Naive thymus-derived CD8-positive, alpha-beta T cell (primary cell): ENCODE measurements at places on chromosomes 6 and 20. TPM values are rescaled to one million over a fixed set of nuclear protein-coding genes. Genes with fewer than 3 reads are reported as not detected.

DNA sequence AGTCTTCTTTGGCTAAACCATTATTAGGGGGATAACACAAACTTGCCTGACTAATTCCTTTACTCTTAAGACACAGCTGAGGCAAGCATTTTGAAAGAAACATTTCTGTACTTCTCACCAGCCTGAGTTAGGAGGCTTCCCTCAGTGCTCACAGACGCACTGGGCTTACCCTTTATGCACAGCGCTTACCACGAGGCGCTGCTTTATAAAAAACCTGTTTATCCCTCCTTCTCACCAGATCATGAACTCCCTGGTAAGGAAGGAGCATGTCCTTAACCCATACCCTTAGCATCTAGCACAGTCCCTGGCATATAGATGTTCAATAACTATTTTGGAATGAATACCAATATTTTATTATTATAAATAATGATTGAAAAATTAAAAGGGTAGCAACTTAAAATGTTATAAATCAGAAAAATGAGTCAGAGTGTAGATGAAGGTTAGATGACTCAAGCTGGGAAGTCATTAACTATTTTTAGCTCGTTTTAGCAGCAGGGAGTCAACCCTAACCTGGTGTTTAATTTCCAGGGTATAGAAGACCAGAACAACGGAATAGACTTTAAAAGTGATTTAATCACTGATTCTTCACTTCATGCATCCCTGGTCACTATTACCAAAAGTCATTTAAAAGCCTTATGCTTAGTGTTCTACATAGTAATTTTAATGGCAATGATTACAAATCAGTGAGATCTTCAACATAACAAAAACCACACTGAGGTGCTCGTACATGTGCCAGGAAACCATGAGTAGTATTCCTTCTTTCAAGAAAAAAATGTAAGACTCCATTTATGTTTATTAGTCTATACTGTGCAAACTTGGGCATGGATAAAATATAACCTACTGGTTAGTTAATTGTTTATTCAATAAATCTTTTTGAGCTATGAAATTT is 4.1 kb upstream of the TPD52L1 start:
- no peak for DNase-seq

DNA sequence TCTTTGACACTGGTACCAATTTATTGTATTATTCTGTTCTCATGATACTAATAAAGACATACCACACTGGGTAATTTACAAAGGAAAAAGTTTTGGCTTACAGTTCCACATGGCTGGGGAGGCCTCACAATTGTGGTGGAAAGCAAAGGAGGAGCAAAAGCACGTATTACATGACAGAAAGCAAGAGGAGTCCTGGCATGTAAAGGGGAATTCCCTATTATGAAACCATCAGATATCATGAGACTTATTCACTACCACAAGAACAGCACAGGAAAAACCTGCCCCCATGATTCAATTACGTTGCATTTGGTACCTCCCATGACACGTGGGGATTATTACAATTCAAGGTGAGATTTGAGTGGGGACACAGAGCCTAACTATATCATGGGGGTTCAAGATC is 43.4 kb downstream of the SLC22A2 start:
- DNase-seq, result no peak

- DNase-seq, result no peak
Measured at GRCh38 chr6:151870375-151870774, 62.9 kb downstream of the ESR1 start.

DNA sequence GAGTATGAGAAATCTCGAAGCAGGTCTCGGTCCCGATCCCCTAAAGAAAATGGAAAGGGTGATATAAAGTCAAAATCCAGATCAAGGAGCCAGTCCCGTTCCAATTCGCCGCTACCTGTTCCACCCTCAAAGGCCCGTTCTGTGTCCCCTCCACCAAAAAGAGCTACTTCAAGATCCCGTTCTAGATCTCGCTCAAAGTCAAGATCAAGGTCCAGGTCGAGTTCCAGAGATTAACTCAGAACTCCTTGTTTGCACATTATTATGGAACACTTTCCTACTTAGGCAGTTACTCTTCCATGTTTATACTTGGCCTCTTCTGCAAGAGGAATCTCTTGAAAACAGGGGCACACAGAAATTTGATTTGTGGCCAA is 3.1 kb downstream of the SRSF6 start:
- DNase-seq, result no peak

DNA sequence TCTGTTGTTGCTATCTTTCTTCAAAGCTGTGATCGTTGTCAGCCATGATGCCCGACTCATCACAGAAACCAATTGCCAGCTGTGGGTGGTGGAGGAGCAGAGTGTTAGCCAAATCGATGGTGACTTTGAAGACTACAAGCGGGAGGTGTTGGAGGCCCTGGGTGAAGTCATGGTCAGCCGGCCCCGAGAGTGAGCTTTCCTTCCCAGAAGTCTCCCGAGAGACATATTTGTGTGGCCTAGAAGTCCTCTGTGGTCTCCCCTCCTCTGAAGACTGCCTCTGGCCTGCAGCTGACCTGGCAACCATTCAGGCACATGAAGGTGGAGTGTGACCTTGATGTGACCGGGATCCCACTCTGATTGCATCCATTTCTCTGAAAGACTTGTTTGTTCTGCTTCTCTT is 19.3 kb downstream of the ABCF1 start:
- no peak for DNase-seq

DNA sequence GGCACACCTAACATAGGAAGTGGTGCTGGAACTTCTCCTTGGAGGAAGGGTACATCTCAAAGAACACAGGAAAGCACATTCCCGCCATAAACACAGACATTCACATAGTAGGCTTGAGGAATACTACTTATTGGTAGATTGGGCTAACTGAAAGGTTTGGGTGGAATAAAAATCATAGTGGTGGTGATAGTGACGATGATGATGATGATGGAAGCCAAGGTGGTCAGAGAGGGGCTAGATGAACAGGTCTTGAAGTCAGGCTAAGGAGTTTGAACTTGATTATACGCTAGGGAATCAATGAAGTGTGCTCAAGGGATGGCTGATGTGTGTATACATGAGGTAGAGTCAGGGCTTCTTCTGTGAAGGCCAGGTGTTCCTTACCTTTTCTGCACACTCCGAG is 12.0 kb upstream of the PLEKHG1 start:
- DNase-seq, result no peak

DNA sequence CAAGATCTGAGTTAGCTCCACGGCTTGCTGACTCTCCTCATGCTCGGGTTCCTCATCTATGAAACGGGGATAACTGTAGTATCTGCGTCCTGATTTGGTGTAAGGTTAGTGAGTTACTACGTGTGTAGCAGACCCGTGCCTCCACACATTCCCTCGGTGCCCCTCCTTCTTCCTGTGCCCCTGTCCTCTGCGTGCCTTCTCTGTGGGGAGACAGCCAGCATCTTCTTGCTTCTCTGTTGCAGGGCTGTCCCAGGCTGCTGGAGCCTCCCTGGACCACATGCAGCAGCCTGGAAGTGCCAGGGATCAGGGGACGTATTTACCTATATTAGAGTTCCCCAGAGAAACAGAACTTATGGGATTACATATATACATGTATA is 128.6 kb upstream of the PRND start:
- DNase-seq, result no peak

The PRKN gene
- polyA plus RNA-seq, result 2.6 TPM

The MRS2 gene
- polyA plus RNA-seq, result 13.2 TPM

DNA sequence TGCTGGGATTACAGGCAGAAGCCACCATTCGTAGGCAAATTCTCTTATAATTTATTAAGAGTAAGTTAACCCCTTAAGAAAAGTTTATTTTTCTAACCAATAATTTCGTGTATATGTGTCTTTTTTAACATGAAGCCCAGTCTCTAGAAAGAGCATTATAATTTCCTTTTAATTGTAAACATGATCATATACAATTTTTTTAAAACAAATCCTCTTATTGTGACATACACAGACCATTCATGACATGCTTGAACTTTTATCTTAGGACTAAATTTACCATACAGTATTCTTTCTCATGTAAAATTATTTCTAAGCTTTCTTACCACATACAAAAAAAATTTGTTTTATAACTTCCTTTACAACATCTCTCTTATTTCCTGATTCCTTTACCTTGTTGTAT is 6.7 kb downstream of the ACOT13 start:
- no peak for DNase-seq

The JPH2 gene
- polyA plus RNA-seq, result not detected

- no peak for DNase-seq
Measured at GRCh38 chr6:159301810-159302593, 132.8 kb downstream of the FNDC1 start.

GRCh38 chr20:40524071-40524470 is 165.0 kb downstream of the MAFB start:
- DNase-seq, result no peak

DNA sequence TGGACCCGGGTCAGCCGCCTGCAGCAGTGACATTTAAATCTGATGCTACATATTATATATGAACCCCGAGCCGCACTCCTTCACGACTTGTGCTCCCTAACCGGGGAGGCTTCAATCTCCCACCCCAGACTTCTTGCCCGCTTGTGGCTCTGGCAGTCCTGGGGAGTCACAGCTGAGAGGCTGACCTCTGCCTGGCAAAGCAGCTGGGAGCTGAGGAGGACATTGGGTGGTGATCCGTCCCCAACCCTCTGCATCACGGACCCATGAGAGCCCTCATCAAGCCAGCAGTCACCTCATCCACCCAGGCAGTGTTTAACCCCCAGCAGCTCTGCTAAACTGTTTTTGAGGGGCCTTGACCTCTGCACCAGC is 33.7 kb upstream of the CDH22 start:
- no peak for DNase-seq
